Gastroesophageal sphincter (tissue), 4 donors: ENCODE measurements at places on chromosomes 12 and 14.

DNA sequence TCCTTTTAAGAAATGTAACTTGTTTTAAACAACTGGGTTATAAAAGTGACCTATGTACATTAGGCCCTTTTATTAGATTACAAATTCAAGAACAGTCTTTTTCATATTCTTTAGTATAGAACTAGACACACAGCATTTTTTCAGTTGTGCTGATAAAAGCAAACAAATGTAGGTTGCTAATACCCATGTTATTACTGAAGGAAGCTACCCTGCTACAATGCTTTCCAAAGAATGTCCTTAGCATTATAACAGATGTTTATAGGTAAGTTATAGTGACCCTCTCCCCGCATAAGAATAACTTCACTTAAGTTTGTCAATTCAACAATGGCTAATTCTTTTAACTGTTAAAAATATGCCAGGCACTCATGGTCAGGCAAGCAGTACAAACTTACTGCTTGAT is 17.9 kb downstream of the RTRAF start:
- ATAC-seq, result no peak
- H3K4me1 ChIP-seq, result peaks cover 1% of the 10 kb centered on the region
- no peak overlapping the region for H3K4me3 ChIP-seq
- H3K36me3 ChIP-seq, result peaks cover 86% of the 10 kb centered on the region
- no peak overlapping the region for H3K27ac ChIP-seq

GRCh38 chr12:85568395-85569103 is 267.7 kb downstream of the RASSF9 start:
- no peaks in the 10 kb centered on the region for H3K27me3 ChIP-seq
- no peaks in the 10 kb centered on the region for H3K36me3 ChIP-seq
- no peak overlapping the region for H3K27ac ChIP-seq
- H3K4me1 ChIP-seq, result no peaks in the 10 kb centered on the region
- no peak overlapping the region for H3K4me3 ChIP-seq

DNA sequence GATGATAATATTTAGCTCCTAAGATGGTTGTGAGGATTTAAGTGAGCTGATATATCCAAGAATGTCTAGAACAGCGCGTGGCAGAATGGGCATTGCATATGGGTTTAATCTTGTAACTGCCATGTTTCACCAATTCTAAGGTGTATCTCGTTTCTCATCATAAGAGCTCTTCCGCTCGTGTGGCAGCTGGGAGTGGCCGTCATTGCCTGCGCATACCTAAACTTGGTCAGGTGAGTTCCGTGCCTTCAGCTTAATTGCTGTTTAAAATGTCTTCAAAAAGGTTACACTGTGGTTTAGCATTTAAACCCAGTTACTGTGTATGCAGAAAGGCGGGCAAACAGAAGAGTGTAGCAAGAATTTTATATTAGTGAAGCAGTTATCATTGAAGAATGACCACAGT is 4.5 kb upstream of the AQP2 start:
- no peaks in the 10 kb centered on the region for H3K36me3 ChIP-seq
- H3K27ac ChIP-seq, result no peak overlapping the region
- ATAC-seq, result no peak

DNA sequence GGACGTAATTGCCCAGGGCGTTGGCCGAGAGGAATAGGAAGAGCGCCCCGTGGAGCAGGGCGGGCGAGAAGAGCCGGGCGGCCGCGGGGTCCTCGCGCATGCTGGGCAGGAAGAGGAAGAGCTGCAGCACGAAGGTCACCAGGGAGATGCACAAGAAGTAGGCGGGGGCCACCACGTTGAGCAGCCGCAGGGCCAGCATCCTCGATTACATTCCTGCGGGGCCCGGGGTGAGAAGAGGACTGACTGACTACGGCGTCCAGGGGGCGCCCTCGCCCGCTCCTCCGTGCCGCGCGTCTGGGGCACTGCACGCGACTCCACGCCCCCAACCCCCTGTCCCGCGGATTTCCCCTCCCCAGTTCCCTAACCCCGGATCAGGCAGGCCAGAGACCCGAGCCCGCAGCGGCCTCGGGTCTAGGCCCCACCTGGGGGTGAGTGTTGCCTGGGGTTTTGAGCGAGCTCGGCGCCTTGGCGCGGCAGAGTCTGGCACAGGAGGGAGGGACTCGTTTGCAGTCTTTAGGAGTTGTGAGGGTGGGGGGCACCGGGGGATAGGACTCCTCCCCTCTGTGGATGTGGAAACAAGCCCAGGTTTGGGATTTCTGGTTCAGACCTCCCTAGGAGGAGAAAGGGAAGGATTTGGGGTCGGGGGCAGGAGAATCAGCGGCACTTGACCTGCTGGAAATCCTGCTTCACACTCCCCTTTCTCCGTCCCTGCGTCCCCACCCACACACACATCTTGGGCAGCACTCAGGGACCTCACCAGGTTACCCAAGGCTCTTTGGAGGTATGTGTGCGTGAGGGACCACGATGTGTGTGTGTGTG is 1.8 kb downstream of the ZDHHC22 start:
- H3K4me1 ChIP-seq, result peaks cover 31% of the 10 kb centered on the region
- no peak overlapping the region for H3K27ac ChIP-seq
- H3K27me3 ChIP-seq, result peaks cover 100% of the 10 kb centered on the region
- no peak overlapping the region for H3K4me3 ChIP-seq

DNA sequence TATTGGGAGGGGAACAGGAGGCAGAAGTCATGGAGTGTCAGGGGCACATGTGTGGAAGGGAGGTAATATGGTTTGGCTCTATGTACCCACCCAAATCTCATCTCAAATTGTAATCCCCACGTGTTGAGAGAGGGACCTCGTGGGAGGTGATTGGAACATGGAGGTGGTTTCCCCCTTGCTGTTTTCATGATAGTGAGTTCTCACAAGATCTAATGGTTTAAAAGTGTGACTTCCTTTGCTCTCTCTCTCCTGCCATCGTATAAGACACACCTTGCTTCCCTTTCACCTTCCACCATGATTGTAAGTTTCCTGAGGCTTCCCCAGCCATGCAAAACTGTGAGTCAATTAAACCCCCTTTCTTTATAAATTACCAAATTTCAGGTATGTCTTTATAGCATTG is 41.6 kb upstream of the CDK17 start:
- no peak overlapping the region for H3K4me3 ChIP-seq
- no peaks in the 10 kb centered on the region for H3K36me3 ChIP-seq
- no peak for ATAC-seq
- H3K4me1 ChIP-seq, result no peaks in the 10 kb centered on the region
- no peaks in the 10 kb centered on the region for H3K27me3 ChIP-seq

DNA sequence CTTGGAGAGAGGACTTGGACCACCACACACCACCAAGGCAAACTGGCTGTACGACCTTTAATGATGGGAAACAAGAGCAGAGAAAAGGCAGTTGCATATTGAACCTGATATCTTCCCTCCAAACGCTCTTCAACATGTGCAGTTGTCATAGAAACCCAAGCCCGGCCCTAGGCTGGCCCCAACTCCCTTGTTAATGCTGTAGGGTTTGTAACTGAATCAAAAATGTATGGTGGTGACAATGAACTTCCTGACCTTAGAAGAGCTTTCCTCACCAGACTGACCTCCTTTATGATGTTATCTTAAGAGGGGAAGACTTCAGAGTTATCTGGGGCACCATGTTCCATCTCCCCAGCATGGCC is 12.3 kb downstream of the APOLD1 start:
- H3K27me3 ChIP-seq, result no peaks in the 10 kb centered on the region
- ATAC-seq, result no peak
- no peak overlapping the region for H3K27ac ChIP-seq
- no peak overlapping the region for H3K4me3 ChIP-seq
